ENCODE measurements at places on chromosomes 7 and 10. TPM values are rescaled to one million over a fixed set of nuclear protein-coding genes. Genes with fewer than 3 reads are reported as not detected.

Gene TAS2R3
- total RNA-seq = 1.0 TPM

Gene PTF1A
- not detected for total RNA-seq

Gene BZW2
- total RNA-seq = 74.5 TPM

Gene DNAH11
- total RNA-seq = 7.3 TPM

Gene PRKRIP1
- 16.0 TPM for total RNA-seq

Gene TEX36
- total RNA-seq = not detected

Gene CALHM1
- not detected for total RNA-seq

Gene TRIM73
- 2.1 TPM for total RNA-seq

Gene SLC37A3
- 73.6 TPM for total RNA-seq

Gene C1QL3
- total RNA-seq = not detected

Gene MAP3K8
- total RNA-seq = 7.9 TPM

Gene RUFY2
- total RNA-seq = 21.6 TPM

Gene XRCC2
- total RNA-seq = 0.28 TPM

Gene ACBD7
- 0.07 TPM for total RNA-seq

Gene EVX1
- total RNA-seq = not detected

Gene SHTN1
- total RNA-seq = 3.1 TPM

Gene FKBP6
- not detected for total RNA-seq

Gene RELN
- total RNA-seq = 0.34 TPM

Gene OR2A5
- total RNA-seq = not detected

Gene RASA4
- total RNA-seq = 1.7 TPM

Gene SPDYE11
- total RNA-seq = not detected

Gene TSPAN13
- 41.0 TPM for total RNA-seq

Gene WIPF3
- 0.21 TPM for total RNA-seq

Gene BMI1
- total RNA-seq = 37.6 TPM

Gene GPR15LG
- 1.2 TPM for total RNA-seq

Gene CAV2
- total RNA-seq = 188 TPM

Gene ATOH7
- total RNA-seq = not detected

Gene SLC39A12
- not detected for total RNA-seq

Gene ING3
- 15.7 TPM for total RNA-seq

Gene C10orf143
- total RNA-seq = 0.34 TPM

Gene SAP25
- not detected for total RNA-seq

Gene LIPM
- 0.34 TPM for total RNA-seq

Gene GRM8
- total RNA-seq = not detected

Gene ACHE
- total RNA-seq = under 0.01 TPM

Gene SFRP5
- not detected for total RNA-seq

Gene NFE2L3
- 35.0 TPM for total RNA-seq

Gene GNG11
- total RNA-seq = under 0.01 TPM

Gene EFCAB10
- 0.68 TPM for total RNA-seq

All from nasal cavity respiratory epithelium epithelial cell of viscerocranial mucosa (primary cell).